ENCODE measurements at places on chromosomes 12 and 14. TPM values are rescaled to one million over a fixed set of nuclear protein-coding genes. Genes with fewer than 3 reads are reported as not detected.

The MYRFL gene
- total RNA-seq, result 0.52 TPM

The CCDC63 gene
- total RNA-seq, result not detected

The NXPH4 gene
- 4.6 TPM for total RNA-seq

The NEUROD4 gene
- not detected for total RNA-seq

The KCNJ8 gene
- total RNA-seq, result 15.2 TPM

The SLC5A8 gene
- not detected for total RNA-seq

The ACOT6 gene
- total RNA-seq, result not detected

The NOS1 gene
- total RNA-seq, result 0.78 TPM

The TMTC2 gene
- 10.4 TPM for total RNA-seq

DNA sequence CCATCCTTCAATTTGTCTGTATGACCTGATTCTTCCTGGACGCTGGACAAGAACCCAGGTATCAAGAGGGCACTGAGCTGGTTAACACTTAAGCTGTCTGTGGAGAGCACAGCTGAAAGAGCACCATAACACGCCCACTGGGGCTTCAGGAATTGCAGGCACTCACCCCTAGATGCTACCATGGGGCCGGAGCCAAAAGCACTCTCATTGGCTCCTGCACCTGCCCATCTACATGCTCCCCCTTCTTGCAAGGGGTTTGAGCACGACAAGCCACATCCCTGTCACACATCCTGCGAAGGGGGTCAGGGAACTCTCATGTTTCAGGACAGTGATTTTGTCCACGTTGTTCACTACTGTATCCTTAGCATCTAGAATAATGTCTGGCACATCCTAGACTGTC, 35.1 kb upstream of the TBC1D15 start:
- H3K27ac ChIP-seq, result no peak overlapping the region
- no peaks in the 10 kb centered on the region for H3K36me3 ChIP-seq
- DNase-seq, result no peak

DNA sequence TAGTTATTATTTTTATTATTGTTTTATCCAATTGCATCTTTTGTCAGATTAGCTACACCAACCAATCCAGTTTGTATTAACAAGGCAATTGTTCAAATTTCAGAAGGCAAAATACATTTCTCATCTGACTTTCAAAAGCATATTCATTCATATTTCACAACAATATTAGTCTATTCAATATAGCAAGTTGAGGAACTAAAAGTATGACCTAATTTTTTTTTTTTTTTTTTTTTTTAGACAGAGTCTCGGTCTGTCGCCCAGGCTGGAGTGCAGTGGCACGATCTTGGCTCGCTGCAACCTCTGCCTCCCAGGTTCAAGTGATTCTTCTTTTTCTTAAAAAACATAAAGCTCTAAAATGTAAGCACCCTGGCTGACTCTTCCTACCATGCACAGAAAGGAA, 17.3 kb downstream of the COX14 start:
- no peaks in the 10 kb centered on the region for H3K36me3 ChIP-seq
- no peaks in the 10 kb centered on the region for H3K27me3 ChIP-seq
- no peak for DNase-seq
- no peak overlapping the region for H3K27ac ChIP-seq
- no peaks in the 10 kb centered on the region for H3K4me1 ChIP-seq

- H3K4me1 ChIP-seq, result no peaks in the 10 kb centered on the region
- H3K27ac ChIP-seq, result no peak overlapping the region
- H3K36me3 ChIP-seq, result no peaks in the 10 kb centered on the region
- no peak for DNase-seq
- no peak overlapping the region for H3K4me3 ChIP-seq
Measured at GRCh38 chr12:45878630-45879255, 111.6 kb downstream of the SCAF11 start.

DNA sequence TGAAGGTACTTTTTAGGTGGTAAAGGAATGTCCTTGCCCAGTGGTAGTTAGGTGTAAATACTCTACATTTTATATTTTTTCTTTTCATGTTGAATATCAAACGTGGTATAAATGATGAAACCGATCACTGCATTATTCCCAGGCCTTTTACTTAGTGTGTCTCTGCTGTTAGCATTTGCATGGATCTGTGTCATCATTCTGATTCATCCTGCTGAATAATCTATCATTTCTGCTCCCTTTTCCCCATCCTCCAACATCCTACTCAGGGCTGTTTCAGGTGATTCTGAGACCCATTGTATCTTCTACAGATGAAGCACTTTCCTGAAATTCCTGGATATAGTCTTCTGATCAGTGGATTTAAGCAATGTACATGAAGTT, 61.0 kb upstream of the PTHLH start:
- no peaks in the 10 kb centered on the region for H3K27me3 ChIP-seq
- no peak for DNase-seq
- no peaks in the 10 kb centered on the region for H3K4me1 ChIP-seq
- H3K27ac ChIP-seq, result no peak overlapping the region
- no peaks in the 10 kb centered on the region for H3K36me3 ChIP-seq

DNA sequence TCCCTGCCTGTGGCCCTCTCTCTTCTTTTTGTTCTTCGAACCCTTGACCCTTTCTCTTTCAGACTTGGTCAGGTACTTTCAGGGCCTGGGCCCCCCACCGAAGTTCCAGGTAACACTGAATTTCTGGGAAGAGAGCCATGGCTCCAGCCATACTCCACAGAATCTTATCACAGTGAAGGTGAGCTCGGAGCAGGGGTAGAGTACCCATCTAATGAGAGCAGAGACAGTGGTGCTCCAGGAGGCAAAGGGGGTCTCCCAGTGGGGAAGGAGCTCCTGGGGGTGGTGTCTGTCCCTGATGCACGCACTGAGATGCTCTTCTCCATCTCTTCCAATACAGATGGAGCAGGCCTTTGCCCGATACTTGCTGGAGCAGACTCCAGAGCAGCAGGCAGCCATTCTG, 4.7 kb downstream of the IRF9 start:
- DNase-seq, result no peak
- H3K27me3 ChIP-seq, result no peaks in the 10 kb centered on the region
- H3K36me3 ChIP-seq, result peaks cover 5% of the 10 kb centered on the region
- no peak overlapping the region for H3K27ac ChIP-seq
- no peak overlapping the region for H3K4me3 ChIP-seq

- H3K4me3 ChIP-seq, result peak within 1 kb of the TSS; percentile 60
- H3K27me3 ChIP-seq, result no peaks in the 10 kb centered on the region
- H3K4me1 ChIP-seq, result peaks cover 6% of the 10 kb centered on the region
Measured at GRCh38 chr14:91060351-91061055, at the start of gene RPS6KA5. Gene RPS6KA5 (minus strand): TSS chr14:91060641. CDS start chr14:91060434, 207 bp downstream.

DNA sequence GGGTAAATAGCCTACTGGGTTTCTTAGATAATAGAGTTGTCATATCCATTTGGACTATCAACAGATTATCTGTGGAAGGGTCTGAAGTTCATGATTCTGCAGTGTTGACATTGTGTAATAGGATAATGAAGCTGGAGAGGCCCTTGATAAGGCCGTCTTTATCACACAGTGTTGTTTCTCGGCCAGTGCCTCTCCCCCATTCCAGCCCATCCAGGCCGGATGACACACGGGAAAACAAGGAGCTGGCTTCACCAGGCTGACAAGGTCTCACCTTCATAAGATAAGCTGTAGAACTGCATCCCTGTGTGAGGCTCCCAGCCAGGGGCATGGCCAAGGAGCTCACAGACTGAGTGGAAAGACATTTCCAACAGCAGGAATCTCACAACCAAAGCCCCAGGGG, 8.7 kb upstream of the EML1 start:
- no peak for DNase-seq
- no peaks in the 10 kb centered on the region for H3K27me3 ChIP-seq
- no peaks in the 10 kb centered on the region for H3K36me3 ChIP-seq
- H3K4me3 ChIP-seq, result no peak overlapping the region

DNA sequence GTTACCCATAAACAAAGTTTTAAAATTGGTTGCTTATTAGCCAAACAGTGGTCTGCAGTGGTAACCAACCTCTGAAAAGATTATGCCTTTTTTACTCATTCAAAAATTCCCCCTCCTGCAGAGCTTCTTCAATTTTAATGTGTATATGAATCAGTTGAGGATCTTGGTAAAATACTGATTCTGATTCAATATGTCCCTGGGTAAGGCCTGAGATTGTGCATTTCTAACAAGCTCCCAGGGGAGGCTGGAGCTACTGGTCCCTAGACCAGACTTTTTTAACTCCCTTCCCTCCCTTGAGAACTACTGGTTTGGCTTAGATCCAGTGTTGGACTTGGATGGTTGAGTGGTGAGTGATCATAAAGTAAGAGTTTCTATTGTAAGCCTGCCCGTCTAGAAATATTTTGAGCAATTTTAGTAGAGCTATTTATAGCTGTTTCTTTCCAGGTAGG, 90.2 kb downstream of the FUT8 start:
- no peak overlapping the region for H3K4me3 ChIP-seq
- H3K27ac ChIP-seq, result no peak overlapping the region
- H3K4me1 ChIP-seq, result peaks cover 18% of the 10 kb centered on the region
- H3K36me3 ChIP-seq, result no peaks in the 10 kb centered on the region
- no peak for DNase-seq

DNA sequence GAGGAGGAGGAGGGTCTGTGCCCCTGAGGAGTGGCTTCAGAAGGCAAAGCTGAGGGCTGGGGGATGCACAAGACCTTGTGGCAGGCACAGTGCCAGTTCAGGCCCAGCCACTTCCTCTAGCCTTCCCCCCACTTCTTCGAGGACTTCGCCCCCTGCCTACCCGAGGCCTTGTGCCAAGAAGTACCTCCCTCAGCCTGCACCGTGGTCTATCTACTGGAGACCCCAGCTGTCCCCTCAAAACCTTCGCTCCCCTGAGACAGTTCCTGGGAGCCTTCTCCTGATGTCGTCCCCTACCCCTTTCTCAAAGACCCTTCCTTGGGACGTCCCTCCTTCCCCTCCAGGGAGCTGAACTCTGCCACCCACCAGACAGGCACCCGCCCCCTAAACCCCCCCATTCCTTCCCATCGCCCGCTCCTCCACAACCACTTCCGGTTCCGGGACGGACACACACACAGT, 604 bp downstream of the ZNF384 start:
- peak overlapping the region; percentile 69 for H3K4me3 ChIP-seq
- H3K27ac ChIP-seq, result peak overlapping the region; percentile 96
- peaks cover 32% of the 10 kb centered on the region for H3K4me1 ChIP-seq
- peak; percentile 42 for DNase-seq

DNA sequence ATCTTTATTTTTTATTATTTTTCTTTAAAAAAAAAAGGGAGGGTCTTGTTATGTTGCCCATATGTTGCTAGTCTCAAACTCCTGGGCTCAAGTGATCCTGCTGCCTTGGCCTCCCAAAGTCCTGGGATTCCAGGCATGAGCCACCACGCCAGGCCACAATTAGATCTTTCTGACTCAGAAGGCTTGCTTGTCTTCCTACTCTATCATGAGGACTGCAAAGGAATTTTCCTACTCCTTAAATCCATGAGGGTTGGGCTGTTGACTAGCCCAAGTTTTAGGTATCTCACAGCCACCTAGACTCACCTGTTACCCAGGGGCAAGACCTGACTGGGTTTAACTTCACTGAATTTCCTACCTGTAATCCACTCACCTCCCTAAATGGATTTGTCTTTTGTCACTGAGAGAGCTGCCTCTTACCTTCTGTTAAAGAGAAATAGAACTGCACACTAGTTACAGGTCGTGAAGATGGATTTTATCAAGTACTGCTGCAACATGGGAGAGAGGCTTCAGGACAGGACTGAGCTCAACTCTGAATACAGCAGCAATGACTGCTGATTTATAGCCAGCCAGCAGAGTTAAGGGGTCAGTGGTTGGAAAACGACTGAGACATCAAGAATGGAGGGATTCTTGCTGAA, 72.3 kb downstream of the B4GALNT3 start:
- no peak for DNase-seq
- H3K36me3 ChIP-seq, result no peaks in the 10 kb centered on the region
- no peaks in the 10 kb centered on the region for H3K4me1 ChIP-seq

GRCh38 chr12:21573733-21574358, 30.8 kb downstream of the GYS2 start:
- no peaks in the 10 kb centered on the region for H3K4me1 ChIP-seq
- H3K36me3 ChIP-seq, result no peaks in the 10 kb centered on the region
- no peak for DNase-seq
- no peak overlapping the region for H3K27ac ChIP-seq

DNA sequence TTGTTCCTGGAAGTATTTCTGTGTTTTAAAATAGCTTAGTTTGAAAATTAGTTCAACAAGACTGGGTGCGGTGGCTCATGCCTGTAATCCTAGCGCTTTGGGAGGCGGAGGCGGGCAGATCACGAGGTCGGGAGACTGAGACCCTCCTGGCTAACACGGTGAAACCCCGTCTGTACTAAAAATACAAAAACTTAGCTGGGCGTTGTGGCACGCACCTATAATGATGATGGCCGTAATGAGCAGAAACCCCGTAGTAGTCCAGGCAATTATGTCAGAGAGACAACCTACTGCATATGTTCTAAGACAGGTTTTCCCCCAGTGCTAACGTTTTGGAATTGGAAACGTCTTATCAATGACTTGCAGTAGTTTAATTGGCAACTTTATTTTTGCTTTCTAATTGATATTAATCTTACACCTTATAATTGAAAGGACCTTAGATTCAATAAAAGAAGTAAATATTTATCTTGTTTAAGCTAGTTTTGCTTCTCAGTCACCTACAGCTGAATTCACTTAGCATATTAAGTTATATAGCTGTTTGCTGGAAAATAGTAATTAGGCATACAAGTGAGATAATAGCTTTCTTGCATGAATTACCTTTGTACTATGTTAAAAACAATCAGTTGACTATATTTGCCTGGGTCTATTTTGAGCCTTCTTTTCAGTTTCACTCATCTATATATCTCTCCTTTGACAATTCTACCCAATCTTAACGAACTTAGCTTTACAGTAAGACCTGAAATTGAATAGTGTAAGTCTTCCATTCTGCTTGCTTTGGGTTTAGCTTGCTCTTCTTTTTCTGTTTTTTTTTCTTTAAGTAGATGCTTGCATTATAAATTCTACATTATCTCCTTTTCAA, 15.6 kb downstream of the CLECL1 start:
- H3K27ac ChIP-seq, result no peak overlapping the region
- no peaks in the 10 kb centered on the region for H3K27me3 ChIP-seq
- no peak for DNase-seq
- no peak overlapping the region for H3K4me3 ChIP-seq

- H3K27ac ChIP-seq, result no peak overlapping the region
- no peak overlapping the region for H3K4me3 ChIP-seq
- H3K4me1 ChIP-seq, result no peaks in the 10 kb centered on the region
- DNase-seq, result no peak
- no peaks in the 10 kb centered on the region for H3K27me3 ChIP-seq
Measured at GRCh38 chr14:43169722-43170121, 1337.4 kb downstream of the FSCB start.

- H3K4me1 ChIP-seq, result no peaks in the 10 kb centered on the region
- DNase-seq, result no peak
- no peaks in the 10 kb centered on the region for H3K27me3 ChIP-seq
- H3K27ac ChIP-seq, result no peak overlapping the region
- no peak overlapping the region for H3K4me3 ChIP-seq
Measured at GRCh38 chr12:2616763-2617162, 178.0 kb upstream of the FKBP4 start.

DNA sequence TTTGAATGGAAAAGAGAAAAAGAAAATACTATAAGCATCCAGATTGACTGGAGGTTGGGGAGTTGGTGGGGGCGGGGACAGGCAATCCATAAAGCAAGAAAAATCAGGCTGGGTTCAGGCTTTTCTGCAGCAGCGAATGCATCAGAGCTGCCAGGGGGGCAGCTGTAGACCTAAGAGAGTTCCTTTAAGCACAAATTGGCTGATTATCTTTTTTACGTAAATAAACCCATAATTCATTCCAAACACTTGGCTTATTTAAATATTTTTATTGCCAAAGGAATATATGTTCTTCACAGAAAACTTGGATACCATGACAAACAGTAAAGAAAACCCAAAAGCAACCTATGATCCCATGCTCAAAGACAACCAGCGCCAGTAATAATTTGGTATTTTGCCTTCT, 10.2 kb downstream of the BDKRB2 start:
- H3K27ac ChIP-seq, result no peak overlapping the region
- H3K4me3 ChIP-seq, result no peak overlapping the region
- no peaks in the 10 kb centered on the region for H3K36me3 ChIP-seq
- H3K27me3 ChIP-seq, result no peaks in the 10 kb centered on the region
- no peak for DNase-seq
- H3K4me1 ChIP-seq, result no peaks in the 10 kb centered on the region
